ENCODE measurements at places on chromosomes 4 and X.

- DNase-seq: no peak
These were observed 71.0 kb downstream of the RELL1 start for GRCh38 chr4:37615059-37615719.

- DNase-seq: no peak
These were observed 11.0 kb upstream of the SH3BP2 start for GRCh38 chr4:2781911-2782310.

- DNase-seq: no peak
These were observed 436.2 kb downstream of the TLL1 start for GRCh38 chr4:166309286-166309685.

DNA sequence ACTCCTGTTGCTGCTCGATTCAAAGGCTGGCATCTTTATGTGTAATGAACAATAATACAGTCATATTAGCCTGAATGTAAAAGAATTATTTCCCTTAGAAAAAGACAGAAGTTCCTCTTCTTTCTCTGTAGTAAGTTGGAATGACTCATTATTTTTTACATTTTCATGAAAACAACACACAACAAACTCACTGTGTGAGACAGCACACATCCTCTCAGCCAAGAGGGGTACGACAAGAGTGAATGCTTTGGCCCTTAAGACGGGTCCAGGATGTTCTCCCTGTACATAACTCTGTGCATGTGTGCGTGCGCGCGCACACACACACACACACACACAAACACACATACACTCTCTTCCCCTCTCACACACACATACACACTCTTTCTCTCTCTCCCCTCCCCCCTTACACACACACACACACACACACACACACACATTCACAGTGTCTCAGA lies 72.8 kb downstream of the MANBA start:
- no peak for DNase-seq

DNA sequence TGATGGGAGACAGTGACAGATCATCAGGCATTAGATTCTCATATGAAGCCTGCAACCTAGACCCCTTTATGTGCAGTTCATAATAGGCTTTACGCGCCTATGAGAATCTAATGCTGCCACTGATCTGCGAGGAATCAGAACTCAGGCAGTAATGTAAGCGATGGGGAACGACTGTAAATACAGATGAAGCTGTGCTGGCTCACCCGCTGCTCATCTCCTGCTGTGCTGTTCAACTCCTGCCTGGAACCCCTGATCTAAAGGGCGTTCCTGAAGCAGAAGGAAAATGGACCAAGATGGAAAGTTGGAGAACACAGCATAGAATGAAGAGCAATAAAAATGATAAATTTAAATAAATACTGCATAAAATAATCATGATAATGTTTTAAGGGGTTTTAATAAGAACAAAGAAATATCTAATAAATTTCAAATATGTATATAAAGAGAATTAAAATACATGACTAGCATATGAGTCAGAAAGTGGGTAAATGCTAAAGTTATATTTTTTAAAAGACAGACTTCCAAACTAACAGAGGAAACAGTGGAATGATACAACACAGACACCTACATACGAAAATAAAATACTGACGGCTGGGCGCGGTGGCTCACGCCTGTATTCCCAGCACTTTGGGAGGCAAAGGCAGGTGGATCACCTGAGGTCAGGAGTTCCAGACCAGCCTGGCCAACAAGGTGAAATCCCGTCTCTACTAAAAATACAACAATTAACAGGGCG lies 59.2 kb downstream of the RBM47 start:
- no peak for DNase-seq

DNA sequence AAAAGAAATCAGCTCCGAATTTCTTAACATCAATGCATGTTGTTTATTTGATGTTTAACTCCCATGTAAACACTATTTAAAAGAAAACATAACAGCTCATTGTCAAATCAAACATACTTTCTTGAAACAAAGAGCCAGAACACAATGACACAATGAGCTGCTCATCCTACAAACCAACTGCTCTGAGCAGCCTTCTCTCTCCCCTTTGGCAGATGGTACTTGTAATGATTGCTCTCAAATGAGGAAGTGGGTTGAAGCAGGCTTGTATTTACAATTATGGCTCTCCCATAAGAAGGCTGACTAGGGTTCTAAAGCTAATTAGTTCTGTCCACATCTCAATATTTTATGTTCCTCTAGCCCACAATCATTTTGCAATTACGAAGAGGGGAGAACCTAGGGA lies 637.8 kb upstream of the ADGRL3 start:
- DNase-seq: no peak

- DNase-seq: no peak
These were observed 31.8 kb upstream of the MAGEB10 start for GRCh38 chrX:27775984-27776383.

- DNase-seq: no peak
These were observed 6.1 kb upstream of the SRPK3 start for GRCh38 chrX:153774576-153775292.

- DNase-seq: no peak
These were observed 52.6 kb upstream of the DCTD start for GRCh38 chr4:182969651-182970279.

- no peak for DNase-seq
These were observed 884.8 kb upstream of the SLIT2 start for GRCh38 chr4:19366916-19367315.

DNA sequence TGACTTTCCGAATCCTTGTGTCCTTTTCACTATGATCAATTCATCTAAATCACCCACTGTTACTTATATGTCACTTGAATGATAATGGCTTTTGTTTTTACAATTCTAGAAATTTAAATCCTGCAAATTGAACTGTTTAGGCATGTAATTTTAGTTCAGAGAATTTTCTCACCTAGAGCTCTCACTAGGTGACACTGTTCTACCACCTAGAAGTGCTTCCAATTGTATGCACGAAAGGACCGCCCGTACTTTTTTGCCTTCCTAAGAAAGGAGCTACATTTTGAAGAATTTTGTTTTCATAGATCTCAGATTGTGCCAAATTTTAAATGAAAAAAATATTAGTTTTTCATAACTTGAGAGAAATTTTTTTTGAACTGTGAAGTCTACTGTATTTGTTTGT lies 481.6 kb upstream of the FSTL5 start:
- no peak for DNase-seq

DNA sequence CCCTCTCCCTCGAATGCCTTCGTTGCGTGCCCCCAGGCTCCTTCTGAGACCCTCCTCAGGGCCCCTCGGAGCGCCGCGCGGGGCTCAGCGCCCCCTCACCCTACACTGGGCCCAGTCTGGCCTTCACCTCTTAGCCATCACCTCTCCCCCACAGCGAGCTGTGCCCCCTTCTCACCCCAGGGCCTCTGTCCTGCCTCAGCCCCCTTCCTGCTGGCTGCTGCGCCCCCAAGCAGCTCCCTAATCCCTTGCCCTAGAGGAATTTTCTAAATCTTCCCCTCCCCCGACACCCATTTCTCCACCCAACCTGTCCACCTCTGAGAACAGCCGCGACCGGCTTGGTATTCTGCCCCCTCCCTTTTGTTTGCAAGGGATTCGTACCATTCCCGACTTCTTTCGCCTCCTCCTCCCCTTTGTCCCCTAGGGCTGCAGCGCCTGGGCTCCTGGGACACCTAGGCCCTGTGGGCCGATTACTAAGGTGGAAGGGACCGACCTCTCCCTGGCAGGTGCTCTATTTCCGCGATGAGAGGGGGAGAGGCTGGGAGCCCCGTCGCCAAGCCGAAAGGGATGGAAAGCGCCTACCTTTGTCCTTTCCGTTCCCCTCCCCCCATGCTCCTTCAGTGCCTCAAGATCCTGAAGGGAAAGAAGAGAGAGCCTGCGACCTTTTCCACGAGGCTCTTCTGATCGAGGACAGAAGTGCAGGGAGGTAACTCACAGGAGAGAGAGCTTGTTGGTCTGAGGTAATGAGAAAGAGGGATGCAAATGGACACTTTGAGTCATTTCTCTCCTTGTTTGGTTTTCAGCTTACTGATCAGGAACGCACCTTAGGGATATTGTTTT lies 10.9 kb downstream of the DLG3 start:
- peak; percentile 86 for DNase-seq

GRCh38 chr4:186260117-186260503 lies 5.9 kb upstream of the F11 start:
- DNase-seq: no peak

DNA sequence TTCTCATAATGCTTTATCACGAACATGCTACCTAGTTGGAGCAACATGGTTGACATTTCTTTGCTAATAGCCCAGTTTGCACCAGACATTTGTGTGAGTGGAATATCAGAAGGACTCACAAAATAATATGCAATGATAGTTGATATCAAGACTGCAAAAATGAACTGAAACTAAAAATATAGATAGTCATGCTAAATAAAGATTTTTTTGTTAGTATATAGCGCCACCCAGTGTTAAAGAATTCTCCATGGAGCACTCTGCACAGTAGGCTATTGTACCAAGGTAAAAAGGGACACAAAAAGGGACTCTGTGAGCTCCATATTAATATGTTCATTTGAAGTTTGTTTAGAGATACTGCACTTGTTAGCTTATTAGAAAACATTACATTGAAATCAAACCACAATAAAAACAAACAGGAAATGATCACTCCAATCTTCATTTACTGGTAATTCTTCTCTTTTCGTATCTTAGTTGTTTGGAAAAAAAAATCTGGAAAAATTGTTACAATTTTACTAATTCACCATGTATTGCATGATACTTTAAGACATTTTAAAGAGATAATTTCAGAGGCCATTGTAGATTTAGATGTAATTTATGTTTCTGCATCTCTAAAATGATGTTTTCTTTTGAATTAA lies 1509.6 kb downstream of the ADGRL3 start:
- DNase-seq: peak; percentile 1

DNA sequence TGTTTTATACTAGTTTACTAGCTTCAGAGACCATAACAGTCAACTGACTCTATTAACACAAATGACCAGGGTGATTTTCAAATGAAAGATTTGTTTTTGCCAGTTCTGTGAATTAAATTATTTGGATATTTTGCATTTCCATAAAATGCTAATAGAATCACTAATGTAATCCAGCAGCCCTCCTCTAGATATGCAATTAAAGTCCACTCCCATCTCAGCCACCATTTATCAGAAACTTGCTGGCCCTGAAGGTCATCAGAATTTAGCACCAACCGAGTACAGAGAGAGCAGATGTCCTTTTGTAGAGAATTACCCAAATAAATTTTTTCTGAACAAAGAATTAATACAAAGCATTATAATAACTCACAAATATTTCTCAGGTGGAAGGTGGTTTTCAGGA lies 531.1 kb upstream of the SLIT2 start:
- DNase-seq: no peak

- DNase-seq: no peak
These were observed 169.8 kb upstream of the GALNT7 start for GRCh38 chr4:172998527-172999469.

- DNase-seq: no peak
These were observed 841.6 kb upstream of the AADAT start for GRCh38 chr4:170931321-170931720.

GRCh38 chr4:14888790-14889572 lies 113.3 kb upstream of the CPEB2 start:
- no peak for DNase-seq

- DNase-seq: no peak
These were observed 33.5 kb downstream of the SLC10A6 start for GRCh38 chr4:86815653-86816052.

GRCh38 chr4:7160439-7160838 lies 31.9 kb upstream of the SORCS2 start:
- no peak for DNase-seq

DNA sequence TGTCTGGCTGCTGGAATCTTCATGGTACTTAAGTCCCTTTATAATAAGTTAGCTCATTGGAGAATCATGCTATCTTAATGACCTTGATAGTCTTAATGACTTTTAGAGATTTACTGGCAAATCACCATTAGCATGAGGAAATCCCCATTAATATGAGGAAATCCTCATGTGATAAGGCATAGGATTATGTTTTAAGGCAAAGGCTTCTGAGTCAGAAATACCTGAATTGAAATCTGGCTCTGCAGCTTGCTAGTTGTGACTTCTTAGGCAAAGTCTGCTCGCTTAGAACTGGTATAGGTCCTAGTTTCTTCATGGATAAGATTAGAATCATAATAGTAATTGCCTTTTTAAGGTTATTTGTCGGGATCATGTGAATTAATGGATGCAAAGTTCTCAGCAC lies 190.2 kb upstream of the BANK1 start:
- DNase-seq: no peak

DNA sequence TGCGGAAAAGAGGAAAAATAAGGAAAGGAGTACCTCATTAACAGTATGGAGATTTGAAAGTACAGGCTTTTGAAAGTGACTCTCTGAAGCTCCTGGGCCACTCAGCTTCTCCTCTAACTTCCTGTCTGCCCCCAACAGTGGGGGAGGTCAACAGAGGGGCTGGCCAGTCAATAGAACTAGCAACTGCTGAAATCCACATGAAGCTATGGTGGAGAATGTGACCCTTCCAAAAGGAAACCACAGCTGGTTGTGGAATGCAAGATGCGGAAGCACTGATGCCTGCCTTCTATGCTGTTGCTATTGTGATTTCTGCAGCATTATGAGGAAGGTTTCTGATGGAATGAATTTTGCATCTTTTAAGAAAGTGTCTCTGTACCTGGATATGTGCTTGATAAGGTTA lies 2.4 kb downstream of the CORIN start:
- DNase-seq: no peak

- DNase-seq: no peak
These were observed 41.4 kb upstream of the CXCL13 start for GRCh38 chr4:77564231-77564630.

DNA sequence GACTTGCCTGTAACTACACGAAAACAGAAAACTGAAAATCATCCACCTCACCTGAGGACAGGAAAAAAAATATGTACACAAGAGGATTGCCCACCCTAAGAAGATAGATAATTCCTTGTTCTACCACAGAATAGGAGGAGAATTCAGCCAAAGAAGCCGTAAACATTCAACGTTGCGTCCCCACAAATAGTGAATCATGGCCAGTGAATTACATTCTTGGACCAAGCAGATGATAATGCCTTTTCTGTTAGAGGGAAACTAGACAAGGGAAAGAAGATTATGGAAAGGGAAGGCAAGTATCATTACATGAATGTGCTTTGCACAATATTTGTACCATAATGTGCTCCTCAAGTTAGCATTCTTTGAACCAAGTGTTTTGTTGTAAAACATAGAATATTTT lies 95.5 kb upstream of the C1QTNF7 start:
- no peak for DNase-seq

- peak; percentile 14 for DNase-seq
These were observed 112.0 kb upstream of the TBL1X start for GRCh38 chrX:9352694-9353411.

DNA sequence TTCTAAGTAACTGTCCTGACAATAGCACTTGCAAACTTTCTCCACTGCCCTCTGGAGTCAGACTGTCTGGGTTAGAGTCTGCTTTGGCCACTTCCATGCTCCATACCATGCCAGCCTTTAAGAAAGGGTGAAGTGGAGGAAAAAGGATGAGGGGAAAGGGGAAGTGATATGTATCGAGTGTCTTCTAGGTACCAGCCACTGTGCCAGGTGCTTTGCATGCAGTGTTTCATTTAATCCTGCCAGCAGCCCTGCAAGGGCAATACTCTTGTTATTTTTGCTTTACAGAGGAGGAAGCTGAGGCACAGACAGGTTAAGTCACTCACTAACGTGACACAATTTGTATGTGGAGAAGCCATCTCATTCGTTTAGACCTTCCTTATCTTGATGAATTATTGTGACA lies 55.6 kb downstream of the RTL9 start:
- no peak for DNase-seq
